ENCODE measurements at places on chromosomes 1 and 21. TPM values are rescaled to one million over a fixed set of nuclear protein-coding genes. Genes with fewer than 3 reads are reported as not detected.

The DENND1B gene
- 20.9 TPM for total RNA-seq

The LINGO4 gene
- 0.10 TPM for total RNA-seq

DNA sequence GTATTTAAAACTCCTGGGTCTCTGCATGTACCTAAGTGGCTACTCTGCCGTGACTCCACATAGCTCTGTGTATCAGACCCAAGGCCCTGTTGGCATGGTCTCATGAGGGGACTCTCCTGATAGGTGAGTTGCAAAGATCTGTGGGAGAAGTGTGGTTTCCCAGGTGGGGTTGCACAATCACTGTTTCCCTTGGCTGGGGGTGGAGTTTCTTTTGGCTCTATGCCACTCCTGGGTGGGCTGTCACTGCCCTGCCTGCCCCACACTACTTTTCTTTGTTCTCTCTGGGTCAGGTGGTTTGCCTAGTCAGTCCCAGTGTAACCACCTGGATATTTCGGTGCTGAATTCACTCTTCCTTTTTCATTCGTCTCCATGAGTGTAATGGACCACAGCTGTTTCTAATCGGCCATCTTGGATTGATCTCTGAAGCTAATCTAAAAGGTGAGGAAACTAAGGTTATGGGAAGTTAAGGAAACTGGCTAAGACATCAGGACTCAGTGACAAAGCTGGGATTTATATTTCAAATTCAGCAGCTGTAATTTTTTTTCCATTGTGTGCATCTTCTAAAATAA is 97.1 kb upstream of the CACYBP start:
- peak; percentile 69 for DNase-seq
- H3K36me3 ChIP-seq: no peaks in the 10 kb centered on the region
- H3K27me3 ChIP-seq: no peaks in the 10 kb centered on the region
- H3K4me1 ChIP-seq: no peaks in the 10 kb centered on the region
- no peak overlapping the region for H3K4me3 ChIP-seq

- no peak overlapping the region for H3K4me3 ChIP-seq
- no peaks in the 10 kb centered on the region for H3K36me3 ChIP-seq
- H3K4me1 ChIP-seq: no peaks in the 10 kb centered on the region
Measured at GRCh38 chr1:36542962-36543515, 60.3 kb upstream of the CSF3R start.

The RHOC gene
- 253 TPM for total RNA-seq

DNA sequence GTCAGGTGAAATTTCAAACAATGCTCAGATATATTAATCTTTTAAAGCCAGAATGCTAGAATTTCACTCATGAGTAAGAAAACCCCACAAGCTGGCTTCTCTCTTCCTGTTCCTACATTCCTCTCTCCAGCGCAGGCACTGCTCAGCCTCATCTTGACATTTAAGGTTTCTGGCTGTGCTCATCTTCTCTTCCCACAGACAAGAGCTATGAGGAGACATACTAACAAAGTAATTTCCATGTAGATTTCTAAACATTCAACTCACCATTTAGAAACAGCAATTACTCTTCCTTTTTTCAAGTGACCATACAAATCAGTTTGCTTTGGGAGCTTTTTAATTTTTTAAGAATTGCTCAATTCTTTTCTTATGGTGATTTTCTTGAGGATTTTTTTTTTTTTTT is 7.8 kb upstream of the LRRC8D start:
- DNase-seq: no peak
- no peak overlapping the region for H3K4me3 ChIP-seq
- no peaks in the 10 kb centered on the region for H3K4me1 ChIP-seq
- H3K27me3 ChIP-seq: peaks cover 24% of the 10 kb centered on the region
- no peak overlapping the region for H3K27ac ChIP-seq

DNA sequence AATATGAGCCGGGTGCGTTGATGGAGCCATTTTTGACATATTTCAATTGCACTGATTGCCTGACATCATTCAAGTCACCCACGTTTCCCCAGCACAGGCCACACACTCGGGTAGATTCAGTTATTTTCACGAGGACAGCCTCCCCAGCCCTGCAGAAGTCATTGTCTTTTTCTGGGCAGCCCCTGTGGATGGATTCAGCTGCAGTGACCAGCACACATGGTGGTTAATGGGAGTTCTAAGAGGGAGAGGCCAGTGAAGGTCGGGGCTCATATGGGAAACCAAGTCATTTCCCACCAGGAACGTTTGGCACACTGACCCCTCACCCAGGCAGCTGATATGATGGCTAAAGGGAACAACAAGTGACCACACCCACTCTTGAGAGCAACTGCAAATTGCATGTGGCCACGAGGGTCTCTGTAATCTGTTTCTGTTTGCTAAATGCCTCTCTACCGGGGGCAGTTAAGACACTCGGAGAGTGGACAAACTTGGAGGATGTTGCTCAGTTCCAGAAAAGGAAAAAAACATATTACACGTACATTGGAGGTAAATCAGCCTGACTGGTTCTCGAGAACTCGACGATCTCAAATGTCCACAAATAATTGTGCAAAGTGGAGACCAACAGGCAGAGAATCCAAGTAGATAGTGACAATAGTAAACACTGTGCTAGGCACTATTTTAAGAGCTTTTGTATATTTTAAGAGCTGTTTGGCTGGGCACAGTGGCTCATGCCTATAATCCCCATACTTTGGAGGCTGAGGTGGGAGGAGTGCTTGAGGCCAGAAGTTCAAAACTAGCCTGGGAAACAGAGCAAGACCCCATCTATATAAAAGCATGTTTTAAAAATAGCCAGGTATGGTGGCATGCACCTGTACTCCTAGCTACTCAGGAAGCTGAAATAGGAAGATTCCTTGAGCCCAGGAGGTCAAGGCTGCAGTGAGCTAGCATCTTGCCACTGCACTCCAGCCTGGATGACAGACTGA is 167.2 kb upstream of the IRF2BP2 start:
- H3K4me1 ChIP-seq: peaks cover 14% of the 10 kb centered on the region
- no peak overlapping the region for H3K4me3 ChIP-seq
- H3K27ac ChIP-seq: no peak overlapping the region
- no peaks in the 10 kb centered on the region for H3K27me3 ChIP-seq

The ARTN gene
- 1.9 TPM for total RNA-seq

DNA sequence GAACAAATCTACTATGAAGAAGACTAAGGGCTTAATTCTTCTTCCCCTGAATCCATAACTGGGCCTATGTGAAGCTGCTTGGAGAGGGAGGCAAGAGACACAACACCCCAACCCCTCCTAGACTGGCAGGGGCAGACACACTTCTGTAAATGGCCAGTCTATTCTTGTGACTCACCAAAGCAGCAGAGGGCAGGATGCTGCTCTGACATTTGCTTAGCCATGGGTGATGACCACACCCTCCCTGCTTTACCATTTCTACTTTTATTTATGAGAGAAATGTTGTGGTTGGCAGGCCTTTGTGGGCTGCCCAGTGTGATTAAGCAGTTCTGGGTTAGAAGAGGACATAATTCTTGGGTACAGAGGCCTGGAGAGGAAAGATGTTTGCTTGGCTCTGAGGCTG is 189.8 kb upstream of the DPYD start:
- peak; percentile 43 for DNase-seq
- H3K27me3 ChIP-seq: no peaks in the 10 kb centered on the region
- H3K36me3 ChIP-seq: no peaks in the 10 kb centered on the region

The RBM34 gene
- 184 TPM for total RNA-seq

DNA sequence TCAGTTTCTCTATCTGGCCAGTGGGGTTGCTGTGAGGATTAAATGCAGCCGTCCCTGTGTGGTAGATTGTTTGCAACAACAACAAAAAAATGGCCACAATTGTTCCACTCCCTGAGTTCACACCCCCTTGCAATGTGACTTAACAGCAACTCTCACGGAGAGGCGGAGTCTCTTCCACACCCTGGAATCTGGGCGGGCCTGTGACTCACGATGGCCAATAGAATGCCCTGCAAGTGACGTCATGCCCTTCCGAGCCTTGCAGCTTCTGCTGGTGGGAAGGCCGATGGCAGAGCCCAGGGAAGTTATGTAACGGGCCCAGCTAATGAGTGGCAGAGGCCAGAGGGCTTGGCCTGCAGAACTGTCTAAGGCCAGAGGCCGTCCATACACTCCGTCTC is 87.9 kb downstream of the RIPK4 start:
- H3K4me3 ChIP-seq: peak overlapping the region; percentile 60
- peaks cover 35% of the 10 kb centered on the region for H3K4me1 ChIP-seq
- no peaks in the 10 kb centered on the region for H3K36me3 ChIP-seq

GRCh38 chr1:43818691-43819090 is 111.4 kb downstream of the ST3GAL3 start:
- no peaks in the 10 kb centered on the region for H3K27me3 ChIP-seq
- peaks cover 29% of the 10 kb centered on the region for H3K4me1 ChIP-seq
- no peak overlapping the region for H3K27ac ChIP-seq
- no peak for DNase-seq

The BCAR3 gene
- 83.6 TPM for total RNA-seq

GRCh38 chr1:47875036-47875435 is 122.1 kb downstream of the TRABD2B start:
- H3K4me1 ChIP-seq: peaks cover 5% of the 10 kb centered on the region
- H3K4me3 ChIP-seq: no peak overlapping the region
- DNase-seq: no peak
- H3K27ac ChIP-seq: no peak overlapping the region

The TBX15 gene
- total RNA-seq: 0.09 TPM

The MARK1 gene
- total RNA-seq: 12.9 TPM

DNA sequence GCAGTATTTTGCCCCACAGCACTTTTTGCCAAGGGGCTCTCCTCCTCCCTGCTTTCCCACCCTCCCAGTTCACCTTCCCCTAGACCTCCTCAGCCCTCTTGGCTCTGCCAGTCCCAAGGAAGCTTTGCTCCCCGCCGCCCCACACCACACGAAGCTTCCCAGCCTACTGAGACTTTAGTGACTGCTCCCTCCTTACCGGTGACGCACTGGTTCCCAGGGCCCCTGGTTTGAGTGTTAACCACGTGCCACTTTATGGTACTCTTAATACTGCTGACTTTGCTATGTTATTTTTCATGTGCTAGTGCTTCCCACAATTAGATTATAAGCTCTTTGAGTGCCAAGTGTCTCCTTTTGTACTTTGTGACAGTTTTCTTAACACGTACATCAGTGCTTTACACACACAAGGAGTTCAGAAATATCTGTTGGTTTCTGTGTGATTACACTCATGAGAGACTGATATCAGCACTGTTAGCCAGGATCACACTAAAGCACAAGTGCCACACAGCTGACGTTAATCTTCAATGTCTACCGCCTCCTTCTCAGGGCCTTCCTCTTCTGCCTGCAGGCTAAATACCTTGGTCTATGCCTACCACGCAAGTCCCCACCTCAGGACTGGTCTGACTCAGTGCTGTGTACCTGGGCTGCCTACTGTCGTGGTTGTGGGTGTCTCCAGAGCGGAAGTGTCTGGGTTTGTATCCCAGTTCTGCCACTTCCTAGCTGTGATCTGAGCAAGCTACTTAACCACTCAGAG is 61.0 kb downstream of the DNTTIP2 start:
- H3K4me3 ChIP-seq: no peak overlapping the region
- peaks cover 46% of the 10 kb centered on the region for H3K4me1 ChIP-seq
- peak overlapping the region; percentile 77 for H3K27ac ChIP-seq
- DNase-seq: peak; percentile 47

- peak; percentile 69 for DNase-seq
- no peak overlapping the region for H3K4me3 ChIP-seq
- H3K4me1 ChIP-seq: peaks cover 6% of the 10 kb centered on the region
Measured at GRCh38 chr21:38619992-38620479, 121.8 kb upstream of the ERG start.

GRCh38 chr1:182616130-182617013 is 12.2 kb upstream of the RGS16 start:
- H3K36me3 ChIP-seq: no peaks in the 10 kb centered on the region
- DNase-seq: peak; percentile 92
- no peaks in the 10 kb centered on the region for H3K27me3 ChIP-seq
- H3K27ac ChIP-seq: peak overlapping the region; percentile 57
- H3K4me1 ChIP-seq: peaks cover 44% of the 10 kb centered on the region

DNA sequence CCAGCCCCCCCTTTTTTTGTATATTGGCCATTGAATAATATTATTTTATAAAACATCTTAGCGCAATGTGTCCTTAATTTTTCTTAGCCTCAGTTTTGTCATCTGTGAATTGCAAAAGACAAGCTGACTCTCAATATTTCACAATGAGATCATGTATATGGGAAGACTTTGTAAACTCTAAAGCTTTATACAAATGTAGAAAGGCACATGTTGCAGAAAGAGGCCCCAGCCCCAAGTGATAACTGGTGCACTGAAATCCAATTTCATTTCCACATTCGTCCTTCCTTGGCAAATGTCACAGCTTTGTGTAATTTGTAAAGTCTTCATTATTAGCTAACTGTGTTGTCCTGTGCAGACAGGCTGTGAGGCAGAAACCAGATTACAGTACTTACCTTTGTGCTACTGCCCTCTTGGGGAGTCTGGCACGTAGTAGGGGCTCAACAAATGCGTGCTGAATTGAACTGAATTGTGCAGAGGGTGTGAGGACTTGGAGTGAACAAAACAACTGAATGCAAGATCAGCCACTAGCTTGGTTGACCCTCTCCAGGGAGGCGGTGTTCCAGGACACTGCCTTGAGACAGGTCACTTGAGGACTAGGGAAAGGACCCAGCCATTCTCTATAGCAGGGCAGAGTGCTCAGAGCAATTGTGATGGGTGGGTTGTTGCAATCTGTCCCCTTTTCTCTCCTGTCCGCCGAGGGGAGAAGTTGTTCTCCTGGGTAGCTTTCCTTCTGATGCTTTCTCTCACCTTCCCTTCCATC is 74.6 kb downstream of the LMO4 start:
- no peaks in the 10 kb centered on the region for H3K36me3 ChIP-seq
- H3K4me3 ChIP-seq: no peak overlapping the region
- H3K27me3 ChIP-seq: no peaks in the 10 kb centered on the region

DNA sequence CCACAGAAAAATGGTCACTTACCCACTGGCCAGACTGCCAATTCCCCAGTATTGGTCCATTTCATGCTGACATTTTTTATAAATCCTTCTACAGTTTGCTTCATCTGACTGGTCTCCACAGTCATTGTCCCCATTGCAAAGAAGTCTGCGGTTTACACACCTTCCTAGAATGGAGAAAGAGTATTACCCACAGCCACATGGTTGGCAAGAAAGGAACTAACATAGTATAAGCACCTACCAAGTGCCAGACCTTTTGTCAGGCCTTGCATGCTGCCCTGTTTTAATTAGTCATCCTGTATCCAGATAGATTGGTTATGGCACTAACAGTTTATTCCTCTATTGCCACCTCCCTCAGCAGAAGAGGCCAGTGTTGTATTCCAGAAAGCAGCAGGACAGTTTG is 11.2 kb downstream of the C8B start:
- DNase-seq: no peak
- H3K27me3 ChIP-seq: no peaks in the 10 kb centered on the region
- no peaks in the 10 kb centered on the region for H3K36me3 ChIP-seq
- no peak overlapping the region for H3K4me3 ChIP-seq
- no peaks in the 10 kb centered on the region for H3K4me1 ChIP-seq
- H3K27ac ChIP-seq: no peak overlapping the region
